Activated CD8-positive, alpha-beta memory T cell treated with anti-CD3 and anti-CD28 coated beads, Interleukin-2, amount 50 U/mL, for 48 hours (primary cell): ENCODE measurements at places on chromosomes 6 and 20.

GRCh38 chr6:43444582-43444981 is 10.8 kb downstream of the DLK2 start:
- no peak for DNase-seq

- no peak for DNase-seq
Measured at GRCh38 chr6:155077331-155077730, 82.2 kb downstream of the TIAM2 start.

GRCh38 chr6:134379076-134379475 is 61.2 kb upstream of the SGK1 start:
- peak; percentile 62 for DNase-seq

GRCh38 chr6:33320315-33321181 is 3.0 kb upstream of the ZBTB22 start:
- no peak for DNase-seq

- no peak for DNase-seq
Measured at GRCh38 chr6:166005944-166006899, 161.4 kb downstream of the TBXT start.

GRCh38 chr6:134835993-134836392 is 113.9 kb downstream of the ALDH8A1 start:
- no peak for DNase-seq

GRCh38 chr20:38723848-38724625 is at the start of gene SLC32A1:
SLC32A1 (plus strand) TSS chr20:38724486; CDS start chr20:38724725, 239 bp downstream.
- peak; percentile 60 for DNase-seq

DNA sequence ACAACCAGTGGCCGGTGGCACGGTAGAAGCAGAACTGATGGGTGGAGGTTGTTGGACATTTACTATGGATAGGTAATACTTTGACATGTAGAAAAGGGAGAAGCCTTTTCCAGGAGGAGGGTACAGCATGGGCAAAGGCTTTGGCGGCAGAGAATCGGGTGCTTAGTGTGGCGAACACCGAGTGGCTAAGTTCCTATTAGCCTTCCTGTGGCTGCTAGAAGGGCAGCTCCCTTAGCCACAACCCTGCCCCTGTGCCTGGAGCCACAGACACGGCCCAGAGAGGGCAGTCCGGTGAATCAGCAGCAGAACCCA is 37.9 kb upstream of the TGM2 start:
- no peak for DNase-seq

GRCh38 chr6:28107506-28107905 is 16.9 kb upstream of the ZSCAN16 start:
- DNase-seq, result no peak

DNA sequence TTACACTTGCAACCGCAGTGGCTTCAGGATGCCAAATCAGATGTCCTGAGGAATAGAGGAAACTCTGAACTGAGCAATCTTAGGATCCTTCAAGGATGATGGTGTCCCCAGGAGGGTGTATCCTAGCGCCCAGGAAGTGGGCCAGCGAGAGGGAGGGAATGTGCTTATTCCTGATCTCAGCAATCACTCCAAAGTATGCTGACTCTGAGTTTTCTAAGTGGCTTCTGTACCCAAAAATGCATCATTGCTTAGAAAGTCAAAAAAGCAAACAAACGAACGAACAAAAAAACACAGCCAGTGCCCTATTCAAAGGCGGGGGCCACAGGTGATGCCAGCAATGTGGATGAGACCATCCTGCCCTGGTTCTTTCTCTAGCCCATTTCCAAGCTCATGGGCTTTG is 230.6 kb downstream of the NRN1 start:
- DNase-seq, result no peak

GRCh38 chr6:64672651-64673050 is 1034.4 kb downstream of the EYS start:
- DNase-seq, result no peak

DNA sequence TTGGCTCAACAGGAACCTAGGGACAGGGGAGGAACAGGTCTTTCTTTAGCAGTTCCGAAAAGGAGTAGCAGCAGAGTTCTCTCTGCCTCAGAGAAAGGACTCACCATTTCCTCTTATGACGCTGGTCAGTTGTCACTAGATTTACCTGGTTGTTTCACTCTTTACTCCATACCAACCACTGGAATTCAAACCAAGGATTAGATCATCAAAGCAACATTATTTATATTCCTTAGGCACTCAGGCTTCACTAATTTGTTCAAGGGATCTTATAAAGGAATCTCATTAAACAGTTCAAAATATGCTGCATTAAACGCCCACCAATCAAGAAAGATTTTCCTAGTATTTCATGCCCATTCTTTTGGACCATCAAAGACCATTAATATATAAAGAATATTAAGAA is 1129.5 kb upstream of the MAP3K7 start:
- DNase-seq, result no peak

DNA sequence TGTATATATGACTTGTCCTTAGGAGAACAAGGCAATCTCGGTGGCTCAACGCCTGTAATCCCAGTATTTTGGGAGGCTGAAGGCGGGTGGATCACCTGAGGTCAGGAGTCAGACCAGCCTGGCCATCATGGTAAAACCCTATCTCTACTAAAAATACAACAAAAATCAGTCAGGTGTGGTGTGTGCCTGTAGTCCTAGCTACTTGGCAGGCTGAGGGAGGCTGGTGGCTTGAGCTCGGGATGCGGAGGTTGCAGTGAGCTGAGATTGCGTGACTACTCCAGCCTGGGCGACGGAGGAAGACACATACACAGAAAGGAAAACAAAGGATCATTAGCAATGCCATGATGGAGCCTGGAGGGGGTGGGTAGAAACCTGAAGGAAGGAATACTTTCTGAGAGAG is 166.6 kb upstream of the RREB1 start:
- no peak for DNase-seq

- DNase-seq, result no peak
Measured at GRCh38 chr6:29045075-29045474, at the start of gene OR2W1. OR2W1 (minus strand) TSS chr6:29045175; CDS start chr6:29045175, 0 bp downstream.

- no peak for DNase-seq
Measured at GRCh38 chr20:37892001-37892400, 10.9 kb upstream of the VSTM2L start.

DNA sequence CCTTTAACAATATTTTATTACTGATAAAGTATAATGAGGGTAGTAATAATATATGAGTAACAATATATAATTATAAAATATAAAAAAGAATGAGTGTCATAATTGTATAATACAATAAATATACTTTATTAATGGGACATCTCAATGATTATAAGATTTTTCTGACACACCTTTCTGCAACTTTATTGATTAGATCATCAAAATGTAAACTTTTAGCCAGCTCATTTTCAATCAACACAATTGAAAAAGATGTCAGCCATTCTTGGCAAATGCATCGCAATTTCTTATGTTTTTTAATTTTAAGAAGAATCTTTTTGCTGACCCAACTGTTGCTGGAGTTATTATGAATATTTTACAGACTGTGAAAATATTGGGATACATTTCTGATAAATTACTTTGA is 132.4 kb upstream of the RNF217 start:
- no peak for DNase-seq
